ENCODE measurements at places on chromosomes 2 and 18.

DNA sequence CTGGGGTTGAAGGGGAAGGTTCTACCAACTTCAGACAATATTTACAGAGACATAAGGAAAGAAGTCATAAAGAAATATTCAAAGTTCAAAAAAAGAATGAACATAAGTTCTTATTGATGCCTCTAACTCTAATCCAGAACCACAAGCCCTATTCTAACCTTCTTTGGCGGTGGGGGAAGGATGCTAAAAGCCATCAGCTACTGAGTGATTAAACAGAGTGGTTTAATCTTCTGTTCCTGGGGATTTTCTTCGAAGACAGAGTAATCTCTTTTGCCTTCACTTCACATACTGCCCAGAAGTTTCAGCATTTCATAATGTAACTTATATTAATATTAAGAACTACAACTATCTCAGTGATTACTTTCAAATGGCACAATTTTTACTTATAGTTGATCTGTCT is 51.2 kb upstream of the TXNDC2 start:
- no peak for DNase-seq

DNA sequence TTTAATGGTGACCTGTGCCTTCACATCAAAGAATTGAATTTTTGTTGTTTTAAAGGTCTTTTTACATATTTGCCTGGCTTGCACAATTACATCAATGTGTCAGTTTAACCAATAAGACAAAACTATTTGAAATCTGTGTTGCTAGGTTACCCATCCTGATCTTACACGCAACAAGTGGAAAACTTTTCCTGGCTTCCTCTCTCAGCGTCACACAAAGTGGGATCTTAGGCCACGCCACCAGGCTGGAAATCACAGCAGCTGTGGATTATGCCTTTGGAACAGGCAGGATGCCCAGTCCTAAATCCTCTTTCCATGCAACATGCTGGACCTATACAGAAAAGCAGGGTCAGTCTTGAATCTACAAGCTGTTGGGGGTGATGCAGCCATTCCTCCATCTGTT is 298.2 kb upstream of the HNRNPA3 start:
- no peak for DNase-seq

DNA sequence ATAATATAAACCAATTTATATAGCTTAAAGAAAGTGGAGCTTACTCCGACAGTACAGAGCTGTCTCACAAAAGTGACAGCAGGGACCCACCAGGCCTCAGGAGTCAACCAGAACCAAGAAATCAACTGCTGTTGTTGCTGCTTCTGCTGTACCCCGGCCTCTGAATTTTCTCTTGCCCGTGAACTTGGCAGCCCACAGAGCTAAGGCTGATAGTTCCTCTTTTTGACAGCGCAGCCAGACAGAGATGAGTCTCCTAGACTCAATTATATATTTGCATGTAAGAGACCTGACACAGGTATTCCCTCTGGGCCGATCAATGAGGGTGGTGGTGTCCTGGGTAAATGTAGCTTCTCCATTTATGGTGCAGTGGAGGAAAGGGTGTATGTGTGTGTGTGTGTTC is 109.4 kb downstream of the KCTD1 start:
- DNase-seq = no peak

DNA sequence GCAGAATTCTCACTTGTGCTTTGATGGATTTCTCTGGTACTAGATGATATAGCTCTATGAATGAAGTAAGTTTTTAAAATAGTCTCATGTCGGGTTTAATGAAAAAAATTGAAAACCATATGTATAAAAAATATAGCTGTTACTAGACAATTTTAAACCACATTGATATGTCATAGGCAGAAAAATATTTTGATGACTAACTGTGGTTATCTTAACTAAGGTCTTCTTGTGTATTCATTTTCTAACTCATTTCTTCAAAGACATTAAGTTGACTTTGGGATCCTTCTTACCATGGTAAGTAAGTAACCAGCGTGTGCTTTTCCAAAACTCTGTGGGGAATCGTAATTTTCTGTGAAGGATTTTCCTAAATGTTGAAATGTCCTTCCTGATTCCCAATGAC is 160.9 kb upstream of the COL3A1 start:
- DNase-seq = no peak

DNA sequence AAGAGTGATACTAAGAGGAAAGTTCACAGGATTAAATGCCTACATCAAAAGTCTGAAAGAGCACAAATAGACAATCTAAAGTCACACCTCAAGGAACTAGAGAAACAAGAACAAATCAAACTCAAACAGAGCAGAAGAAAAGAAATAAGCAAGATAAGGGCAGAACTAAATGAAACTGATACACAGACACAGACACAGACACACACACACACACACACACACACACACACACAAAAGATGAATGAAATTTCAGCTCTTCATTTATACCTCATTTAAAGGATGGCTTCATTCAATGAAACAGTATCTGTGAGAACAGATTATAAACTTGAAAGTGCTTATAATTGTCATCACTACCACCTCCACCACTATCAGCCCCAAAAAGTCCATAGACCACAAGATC is 428.9 kb downstream of the MBD2 start:
- no peak for DNase-seq

- DNase-seq = no peak
These were observed 100.1 kb downstream of the MYCN start for GRCh38 chr2:16040271-16041010.

- peak; percentile 38 for DNase-seq
These were observed 156.6 kb downstream of the DYSF start for GRCh38 chr2:71609958-71610357.

- no peak for DNase-seq
These were observed 400.3 kb upstream of the TRIB2 start for GRCh38 chr2:12316476-12316875.

DNA sequence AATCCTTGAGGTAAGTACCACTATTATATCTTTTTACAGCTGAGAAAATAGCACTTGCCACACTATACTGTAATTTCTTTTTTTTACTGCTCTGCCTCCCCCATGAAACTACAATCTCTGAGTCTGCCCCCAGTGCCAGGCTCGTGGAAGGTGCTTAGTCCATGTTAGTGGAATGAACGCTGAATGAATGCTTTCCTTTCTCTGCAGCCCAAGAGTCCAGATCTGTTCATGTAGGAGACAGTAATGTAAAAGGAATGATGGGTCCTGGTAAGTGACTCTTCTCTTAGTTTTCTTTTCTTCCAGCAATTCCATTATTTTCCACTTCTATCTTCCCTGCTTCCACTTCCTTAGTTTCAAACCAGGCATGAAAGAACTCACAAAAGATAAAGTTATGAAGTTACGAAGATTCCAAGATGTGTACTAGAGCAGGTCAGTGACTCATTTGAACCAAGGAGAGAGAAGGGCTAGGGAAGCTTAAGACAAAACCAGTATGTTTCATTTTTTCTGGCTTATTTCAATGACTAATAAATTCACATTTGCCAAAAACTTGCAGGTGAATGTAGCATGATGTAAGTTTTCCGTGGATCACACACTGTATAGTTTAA is 46.0 kb downstream of the ARHGEF33 start:
- DNase-seq = no peak

DNA sequence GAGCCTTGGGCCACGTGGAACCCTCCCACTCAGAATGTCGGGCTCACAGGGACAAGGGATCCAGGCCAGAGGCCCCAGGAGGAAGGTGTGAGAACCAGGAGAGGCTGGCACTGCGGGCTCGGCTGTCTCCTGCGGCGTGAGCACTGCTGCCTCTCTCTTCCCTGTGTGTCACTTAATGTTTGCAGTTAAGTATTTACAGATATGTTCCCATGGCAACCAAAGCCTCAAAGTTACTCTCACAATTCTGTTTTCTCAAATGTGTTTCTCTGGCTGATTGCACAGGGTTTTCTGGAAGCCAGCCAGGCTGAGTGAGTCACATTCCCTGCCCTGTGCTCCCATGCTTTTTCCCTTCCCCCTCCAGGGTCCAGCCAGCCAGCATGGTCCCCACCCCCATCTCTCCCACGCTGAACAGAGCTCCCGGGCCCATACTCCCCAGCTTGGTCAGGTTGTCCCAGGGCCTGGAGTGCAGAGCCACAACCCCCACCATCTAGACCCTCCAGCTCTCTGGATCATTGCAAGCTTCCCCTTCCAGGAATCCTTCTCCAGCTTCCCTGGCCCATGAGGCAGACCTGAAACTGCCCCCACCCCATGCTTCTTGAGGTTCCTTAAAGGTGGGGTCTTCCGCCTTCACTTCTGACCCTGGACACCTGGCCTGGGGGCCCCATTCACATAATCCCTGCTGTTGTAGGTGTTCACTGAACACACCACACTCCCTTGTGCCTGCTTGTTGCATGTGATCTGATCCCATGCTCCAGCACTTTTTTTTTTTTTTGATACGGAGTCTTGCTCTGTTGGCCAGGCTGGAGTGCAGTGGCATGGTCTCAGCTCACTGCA is 265.9 kb downstream of the CELF4 start:
- peak; percentile 6 for DNase-seq

GRCh38 chr18:13834496-13835015 is 10.6 kb downstream of the MC5R start:
- DNase-seq = no peak

GRCh38 chr2:126990200-126990599 is 91.5 kb downstream of the TEX51 start:
- DNase-seq = no peak

- DNase-seq = no peak
These were observed 220.1 kb downstream of the AGPS start for GRCh38 chr2:177612659-177613058.

GRCh38 chr2:177275040-177275742 is 10.7 kb upstream of the NFE2L2 start:
- DNase-seq = no peak

- no peak for DNase-seq
These were observed 7.6 kb downstream of the SDC1 start for GRCh38 chr2:20217041-20217970.

DNA sequence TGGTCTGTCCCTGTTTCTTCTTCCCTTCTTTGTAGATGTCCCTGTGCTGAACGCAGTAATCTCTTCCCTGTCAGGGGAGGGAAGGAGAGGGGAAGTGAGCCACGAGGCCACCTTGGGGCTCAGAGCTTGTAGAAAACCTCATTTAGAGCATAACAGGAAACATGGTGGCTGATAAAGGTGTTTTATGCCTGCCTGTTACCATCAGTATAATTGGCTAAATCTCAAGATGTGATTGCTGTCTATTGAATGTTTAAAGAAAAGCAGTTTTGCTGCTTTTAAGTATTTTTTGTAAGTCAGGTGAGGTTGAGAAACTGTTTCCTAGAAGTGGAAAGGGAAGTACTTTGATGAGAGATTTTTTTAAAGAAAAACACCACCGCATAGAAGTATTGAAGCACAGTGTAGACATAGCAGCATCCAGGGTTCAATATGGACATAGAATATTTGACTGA is 59.7 kb upstream of the PDK1 start:
- DNase-seq = no peak

GRCh38 chr2:23350792-23351355 is 34.1 kb upstream of the KLHL29 start:
- DNase-seq = no peak

- DNase-seq = no peak
These were observed 16.2 kb upstream of the RHOB start for GRCh38 chr2:20430461-20431300.

DNA sequence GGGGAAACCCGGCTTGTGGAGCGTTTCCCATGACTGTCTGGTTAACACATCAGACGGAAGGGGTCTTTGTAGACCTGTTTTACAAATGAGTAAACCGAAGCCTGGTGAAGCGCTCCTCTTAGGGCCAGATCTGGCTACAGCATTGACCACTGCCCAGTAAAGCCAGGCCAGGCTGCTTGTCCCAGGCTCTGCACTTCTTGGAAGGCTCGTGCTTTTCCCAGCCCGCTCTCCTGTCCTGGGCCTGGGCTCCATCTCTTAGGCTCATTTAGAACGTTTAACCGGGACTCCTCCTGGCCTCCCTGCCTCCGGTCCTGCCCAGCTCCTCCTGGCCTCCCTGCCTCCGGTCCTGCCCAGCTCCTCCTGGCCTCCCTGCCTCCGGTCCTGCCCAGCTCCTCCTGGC is 4.8 kb downstream of the GPC1 start:
- DNase-seq = no peak

GRCh38 chr2:65608916-65609315 is 176.5 kb upstream of the SPRED2 start:
- no peak for DNase-seq

DNA sequence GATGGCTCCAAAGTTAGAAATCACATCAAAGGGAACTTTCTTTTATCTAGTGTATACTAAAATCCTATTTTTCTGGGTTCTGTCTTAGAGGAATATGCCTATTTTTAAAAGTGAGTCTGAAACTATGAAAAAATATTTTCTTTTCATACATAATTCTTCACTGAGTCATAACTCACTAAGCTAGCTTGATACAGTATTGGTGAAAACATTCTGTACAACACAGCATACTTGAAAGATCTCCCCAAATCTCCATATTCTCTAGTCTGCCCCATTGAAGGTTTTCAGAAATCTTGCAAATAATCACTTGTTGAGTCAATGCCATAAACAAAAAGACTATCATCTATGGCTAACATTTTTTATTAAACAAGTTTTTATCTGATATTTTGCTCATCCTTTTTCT is 44.5 kb downstream of the COL3A1 start:
- DNase-seq = no peak

DNA sequence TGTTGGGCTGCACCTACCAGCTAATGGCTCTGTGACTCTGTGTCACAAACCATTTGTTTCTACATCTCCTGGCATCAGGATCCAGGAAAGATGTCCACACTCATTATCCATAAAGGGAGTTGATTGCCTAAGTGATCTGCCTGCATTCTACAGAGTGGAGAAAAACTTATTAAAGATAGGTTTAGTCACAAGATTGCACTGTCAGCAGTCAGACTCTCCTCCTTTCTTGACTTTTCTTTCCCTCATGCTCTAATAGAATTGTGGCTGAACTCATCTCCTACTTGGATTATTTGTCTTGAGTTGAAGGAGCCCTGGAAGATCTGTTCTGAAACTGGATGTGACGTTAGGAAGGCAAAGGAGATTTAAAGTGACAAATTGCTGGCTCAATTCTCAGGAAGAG is 152.7 kb downstream of the SLC8A1 start:
- no peak for DNase-seq

DNA sequence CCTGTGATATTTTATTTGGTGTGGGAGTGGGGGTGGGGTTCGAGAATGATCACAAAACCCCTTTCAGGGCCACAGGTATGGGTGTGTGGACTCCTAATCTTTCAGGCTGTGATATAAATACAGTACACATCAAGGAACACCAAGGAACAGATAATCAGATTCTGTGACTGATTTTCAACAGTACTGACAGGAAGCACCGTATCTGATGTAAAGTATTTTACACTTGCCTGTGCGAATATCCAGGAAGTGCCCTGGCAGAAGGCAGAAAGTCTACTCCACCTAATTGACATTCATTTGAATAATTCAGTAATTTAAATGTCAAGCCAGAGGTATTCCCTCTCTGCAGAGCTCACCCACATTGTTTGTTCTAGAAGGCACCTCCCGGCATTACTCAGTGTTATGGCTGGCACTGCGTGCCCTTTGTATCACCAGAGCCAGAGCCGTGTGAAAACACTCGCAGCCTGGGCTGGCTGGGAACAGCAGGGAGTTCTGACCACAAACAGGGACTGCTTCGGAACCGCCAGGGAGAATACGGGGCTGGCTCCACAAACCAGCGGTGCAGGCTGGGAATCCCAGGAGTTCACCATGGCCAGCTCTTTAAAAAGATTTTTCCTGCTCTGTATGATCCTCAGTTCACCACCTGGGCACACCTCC is 91.8 kb downstream of the ACVR1 start:
- DNase-seq = no peak

GRCh38 chr2:70133491-70134322 is 46.4 kb downstream of the PCBP1 start:
- DNase-seq = no peak

- DNase-seq = no peak
These were observed 437.1 kb downstream of the DCDC2C start for GRCh38 chr2:4140281-4140970.

GRCh38 chr2:114925296-114926255 is 483.1 kb downstream of the DPP10 start:
- no peak for DNase-seq

- no peak for DNase-seq
These were observed 57.4 kb downstream of the CYP26B1 start for GRCh38 chr2:72090271-72090720.

All from hematopoietic multipotent progenitor cell treated with erythropoietin and hydrocortisone succinate and interleukin-3 and kit ligand, for 17 days (in vitro differentiated cells).